ENCODE measurements at places on chromosomes 3 and 15.

DNA sequence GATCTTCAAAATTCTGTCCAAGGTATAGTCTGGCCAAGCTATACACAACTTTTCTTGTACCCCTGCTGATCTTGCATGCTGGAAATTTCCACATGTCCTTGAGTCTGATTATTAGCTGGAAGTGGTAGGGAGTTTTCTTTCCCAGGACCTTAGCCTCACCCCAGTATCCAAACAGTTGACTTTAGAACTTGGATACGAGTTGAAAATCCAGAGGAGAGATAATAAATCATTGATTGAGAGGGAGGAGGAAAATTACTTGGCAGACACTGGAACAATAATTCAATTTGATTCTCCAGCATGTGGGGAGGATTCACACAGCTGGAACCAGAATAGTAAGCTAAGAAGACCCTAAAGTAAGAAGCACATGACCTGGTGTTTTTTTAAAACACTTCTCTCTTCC is 116.4 kb downstream of the IL5RA start:
- DNase-seq, result no peak

GRCh38 chr3:82078246-82078645 is 316.8 kb upstream of the GBE1 start:
- DNase-seq, result no peak

DNA sequence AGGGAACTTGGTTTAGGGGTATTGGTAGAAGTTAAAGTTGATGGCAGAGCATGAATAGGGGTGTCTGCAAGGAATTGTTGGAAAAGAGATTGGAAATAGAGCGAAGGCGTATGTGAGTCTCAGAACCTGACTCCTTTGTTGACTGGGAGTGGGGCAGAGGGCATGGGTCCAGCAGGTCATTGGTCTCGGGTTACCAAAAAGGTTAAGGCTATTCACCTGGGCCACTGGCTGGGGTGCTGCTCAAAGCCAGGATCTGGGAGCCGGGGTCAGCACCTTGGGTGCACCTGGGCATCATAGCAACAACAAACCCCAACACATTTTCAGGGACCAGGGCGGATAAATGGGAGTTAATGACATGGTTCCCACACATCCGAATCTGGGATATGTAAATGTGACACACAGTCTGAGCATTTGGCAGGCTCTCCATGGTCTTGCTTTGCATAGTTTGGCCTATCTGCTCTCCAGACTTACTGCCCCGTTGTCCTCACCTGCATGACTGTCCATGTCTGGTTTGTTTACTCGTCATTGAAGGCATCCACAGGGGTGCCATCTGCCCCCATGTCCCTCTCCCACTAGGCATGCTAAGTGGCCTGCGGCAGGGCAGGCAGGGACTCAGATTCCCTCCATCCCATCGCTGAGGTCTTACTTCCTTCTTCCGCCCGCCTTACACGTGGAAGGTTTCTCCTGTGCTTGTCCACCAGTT is 10.1 kb downstream of the KLF13 start:
- no peak for DNase-seq

GRCh38 chr3:151770956-151771355 is 37.2 kb downstream of the AADACL2 start:
- DNase-seq, result peak; percentile 3

DNA sequence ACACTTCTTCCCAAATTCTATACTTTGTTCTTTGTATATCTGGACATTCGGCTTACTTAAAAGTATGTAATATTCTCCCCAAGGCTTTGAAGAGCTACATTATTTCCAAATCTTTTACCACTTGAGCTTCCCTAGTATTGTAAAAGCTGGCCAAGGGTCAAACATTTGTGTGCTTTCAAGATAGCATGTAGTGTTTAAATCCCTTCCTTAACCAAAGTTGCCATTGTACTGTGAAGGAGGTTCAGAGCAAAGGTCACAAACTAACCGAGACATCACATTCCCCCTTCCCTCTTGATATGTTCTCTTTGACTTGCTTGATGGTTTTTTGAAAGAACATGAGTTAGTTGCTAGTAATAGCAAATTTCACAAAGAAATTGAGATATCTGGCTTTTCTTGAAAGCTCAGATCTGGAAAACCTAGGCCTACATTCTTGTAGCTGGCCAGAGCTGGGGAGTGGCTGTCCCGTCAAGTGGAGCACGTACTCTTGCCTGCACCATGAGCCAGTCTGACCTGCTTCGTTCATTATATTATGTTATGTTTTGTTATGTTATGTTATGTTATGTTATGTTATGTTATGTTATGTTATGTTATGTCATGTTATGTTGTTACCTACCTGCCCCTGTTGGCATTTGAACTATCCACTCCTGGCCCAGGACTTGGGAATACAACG is 60.2 kb downstream of the FILIP1L start:
- no peak for DNase-seq

GRCh38 chr3:192715126-192715525 is 12.2 kb downstream of the FGF12 start:
- DNase-seq, result no peak

GRCh38 chr15:69663441-69663840 is 210.8 kb downstream of the RPLP1 start:
- DNase-seq, result no peak

DNA sequence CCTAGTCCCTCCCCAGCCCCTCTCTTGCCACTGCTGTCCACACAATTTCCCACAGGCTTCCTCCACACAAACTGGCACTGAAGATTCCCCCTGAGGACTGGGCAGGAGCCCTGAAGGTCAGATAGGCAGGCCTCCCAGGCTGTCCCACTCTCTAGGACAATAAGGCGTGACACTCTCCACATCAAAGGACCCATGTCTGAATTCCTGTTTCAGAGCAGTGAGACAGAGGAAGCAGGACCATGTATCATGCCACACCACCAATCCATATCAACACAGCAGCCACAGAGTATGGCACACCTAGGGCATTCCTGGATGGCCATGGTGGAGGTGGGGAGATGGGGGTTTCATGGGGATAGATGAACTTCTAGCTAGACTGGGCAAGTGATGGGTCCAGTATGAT is 13.8 kb upstream of the CCR1 start:
- DNase-seq, result no peak

GRCh38 chr15:95912280-95912625 is 418.2 kb upstream of the NR2F2 start:
- no peak for DNase-seq

DNA sequence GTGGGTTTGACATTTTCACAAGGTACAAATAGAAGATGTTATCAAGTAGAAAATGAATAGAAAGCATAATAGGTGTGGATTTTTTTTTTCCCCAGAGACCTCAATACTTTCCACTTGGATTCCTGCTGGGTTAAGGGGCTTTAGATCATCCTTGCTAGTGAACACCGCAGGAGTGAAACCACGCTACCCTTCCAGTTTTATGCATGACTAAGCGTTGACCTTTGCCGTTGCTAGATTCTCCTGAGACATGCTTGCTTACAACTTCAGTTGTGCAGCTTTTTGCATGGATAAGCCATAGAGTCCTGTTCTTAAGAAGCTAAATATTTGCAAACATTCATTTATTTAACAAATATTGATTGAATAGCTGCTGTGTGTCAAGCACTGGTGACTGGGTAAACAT is 299.7 kb upstream of the LMCD1 start:
- DNase-seq, result peak; percentile 43

- DNase-seq, result no peak
These were observed 243.6 kb upstream of the MDFIC2 start for GRCh38 chr3:70556056-70556455.

GRCh38 chr3:124385996-124386395 is 344.3 kb upstream of the UMPS start:
- DNase-seq, result peak; percentile 80

DNA sequence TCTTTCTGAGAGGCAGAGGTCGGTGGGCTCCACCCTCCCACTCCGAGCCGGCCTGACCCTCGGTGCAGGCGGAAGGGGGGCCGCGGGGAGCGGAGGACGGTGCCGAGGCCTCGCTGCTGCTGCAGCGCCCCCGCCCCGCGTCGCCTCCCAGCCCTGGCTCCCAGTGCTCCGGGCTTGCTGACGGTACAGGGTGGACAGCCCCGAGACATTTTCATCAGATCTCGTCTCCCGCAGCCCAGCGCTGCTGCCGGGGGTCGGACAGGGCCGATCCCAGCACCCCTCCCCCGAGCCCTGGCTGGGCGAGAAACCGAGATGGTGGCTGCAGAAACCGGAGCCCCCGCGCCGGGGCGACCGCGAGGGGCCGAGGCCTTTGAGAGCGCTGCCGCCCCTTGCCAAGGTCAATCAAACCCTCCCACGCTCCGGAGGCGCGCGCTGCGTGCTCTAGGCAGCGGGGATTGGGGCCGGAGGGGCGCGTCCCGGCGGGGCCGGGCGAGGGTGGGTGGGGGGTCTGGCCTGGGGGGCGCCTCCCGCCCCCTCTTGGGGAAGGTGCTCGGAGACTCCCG is 42.5 kb downstream of the EPHB3 start:
- DNase-seq, result no peak

- DNase-seq, result no peak
These were observed 1.1 kb downstream of the MCF2L2 start for GRCh38 chr3:183427196-183427875.

- DNase-seq, result peak; percentile 23
These were observed 141.3 kb downstream of the ADAM10 start for GRCh38 chr15:58608129-58608590.

GRCh38 chr15:52259503-52259902 is 36.1 kb downstream of the MYO5C start:
- no peak for DNase-seq

DNA sequence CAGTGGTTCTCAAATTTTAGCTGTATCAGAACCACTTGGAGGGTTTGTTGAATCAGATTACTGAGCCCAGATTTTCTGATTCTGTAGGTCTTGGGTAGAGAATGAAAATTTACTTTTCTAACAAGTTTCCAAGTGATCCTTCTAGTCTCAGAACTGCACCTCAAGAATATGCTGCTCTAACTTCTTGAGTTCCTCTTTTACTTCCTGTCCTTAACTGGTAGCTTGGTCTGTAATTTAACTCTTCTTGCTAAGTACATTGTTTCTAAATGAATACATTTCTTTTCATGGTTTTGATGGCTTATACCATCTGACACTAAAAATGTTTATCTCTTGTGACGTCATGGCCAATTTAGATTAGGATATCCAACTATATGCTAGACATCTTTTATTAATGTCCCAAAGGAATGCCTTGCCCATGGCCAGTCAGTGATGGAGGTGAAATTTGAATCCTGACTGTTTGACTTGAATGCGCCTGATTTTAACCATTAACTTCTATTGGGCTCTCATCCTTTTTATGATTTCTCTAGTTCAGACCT is 262.6 kb upstream of the NAALADL2 start:
- no peak for DNase-seq

DNA sequence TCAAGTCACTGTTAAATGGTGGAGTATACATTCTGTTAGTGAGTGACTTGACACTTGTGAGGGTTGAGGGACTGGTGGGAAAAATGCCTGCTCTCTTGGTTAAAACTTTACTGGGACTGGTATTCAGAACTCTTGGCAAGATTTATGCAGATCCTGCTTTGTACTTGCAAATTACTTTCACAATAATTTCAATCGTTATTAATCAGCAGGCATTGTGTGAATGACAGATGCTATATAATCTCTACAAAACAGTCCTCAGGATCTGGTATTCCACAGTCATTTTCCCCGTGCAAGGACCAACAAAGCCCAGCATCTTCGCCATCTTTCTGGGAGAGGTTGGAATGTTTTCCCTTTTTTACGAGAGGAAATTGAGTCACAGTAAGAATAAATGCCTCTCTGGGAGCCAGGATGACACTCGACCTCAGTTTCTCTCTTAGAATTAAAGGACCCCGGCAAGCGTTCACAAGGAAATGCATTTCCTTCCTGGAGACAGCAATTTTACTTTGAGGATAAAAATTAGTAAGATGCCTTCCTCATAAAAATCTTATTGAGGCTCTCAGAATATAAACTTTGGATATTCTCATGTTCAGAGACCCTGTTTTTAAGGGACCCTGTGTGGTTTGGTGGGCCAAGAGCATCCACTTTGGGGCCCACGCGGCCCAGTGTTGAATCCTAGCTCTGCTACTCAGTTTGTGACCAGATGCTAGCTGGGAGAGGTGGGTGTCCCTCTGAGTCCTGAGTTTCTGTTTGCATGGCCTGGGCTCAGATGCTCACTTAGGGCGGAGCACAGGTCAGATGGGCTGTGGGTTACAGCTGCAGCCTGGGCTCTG is 45.3 kb upstream of the PLCL2 start:
- no peak for DNase-seq

GRCh38 chr3:14125193-14126016 is 553 bp downstream of the TMEM43 start:
- peak; percentile 93 for DNase-seq

GRCh38 chr15:92619145-92620101 is 36.2 kb downstream of the FAM174B start:
- peak; percentile 86 for DNase-seq

DNA sequence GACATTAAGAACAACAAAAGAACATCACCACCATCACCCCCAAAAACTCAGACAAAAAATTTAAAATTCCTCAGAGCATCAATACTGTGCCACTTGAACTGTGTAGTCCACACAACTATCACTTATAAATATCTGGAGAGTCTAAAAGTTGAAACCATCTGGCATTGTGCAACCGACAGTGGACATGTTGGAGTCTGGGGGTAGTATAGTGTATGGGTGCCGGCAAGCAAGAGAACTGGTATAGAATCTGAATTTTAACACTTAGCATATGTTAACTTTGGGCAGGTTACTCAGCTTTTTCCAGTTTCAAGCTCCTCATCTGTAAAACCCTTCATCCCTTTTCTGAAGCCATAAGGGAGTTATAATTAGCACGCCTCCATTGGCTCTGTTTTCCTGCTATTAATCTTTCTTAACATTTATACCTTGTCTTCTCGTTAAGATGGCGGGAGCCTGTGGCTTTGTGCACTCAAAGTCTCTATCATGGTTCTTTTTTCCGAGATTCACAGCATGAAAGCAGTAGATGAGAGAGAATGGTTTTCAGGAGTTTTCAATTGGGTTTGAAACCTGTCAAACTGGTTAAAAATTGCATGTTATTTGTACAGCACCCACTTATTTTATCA is 255.7 kb upstream of the TBL1XR1 start:
- no peak for DNase-seq

DNA sequence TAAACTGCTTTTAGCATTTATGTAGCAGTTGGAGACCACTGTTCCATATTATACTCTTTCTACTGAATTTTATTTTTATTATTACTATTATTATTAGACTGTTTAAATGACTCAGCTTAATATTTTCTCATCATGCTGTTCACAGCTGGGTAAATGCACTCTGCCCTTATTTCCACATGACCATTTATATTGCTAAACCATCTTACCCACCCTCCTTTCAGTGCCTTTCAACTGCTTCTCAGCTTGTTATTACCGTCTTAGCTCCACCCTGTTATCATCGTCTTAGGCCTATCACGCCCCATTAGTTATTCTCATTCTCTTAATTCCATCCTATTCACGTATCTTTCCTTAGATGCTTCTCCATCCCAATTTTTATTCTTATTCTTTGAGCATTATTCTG is 212.6 kb downstream of the GAP43 start:
- DNase-seq, result no peak

DNA sequence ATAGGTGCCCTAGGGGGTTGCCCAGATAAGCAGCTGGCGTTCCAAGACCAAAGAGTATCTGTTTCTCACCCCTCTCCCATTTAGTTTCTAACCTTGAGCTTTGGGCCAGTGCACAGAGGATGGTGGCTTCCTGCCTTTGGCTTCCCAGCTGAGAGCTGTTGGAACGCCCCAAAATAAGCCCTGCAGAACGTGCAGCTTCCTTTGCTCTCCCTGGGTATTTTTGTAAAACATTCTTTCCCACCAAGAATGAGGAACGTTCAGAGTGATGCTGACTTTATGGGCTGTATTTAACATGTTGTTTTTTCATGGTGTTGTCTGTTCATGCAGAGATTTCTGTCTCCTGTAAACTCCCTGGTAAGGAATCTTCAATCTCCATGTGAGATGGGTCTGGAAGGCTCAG is 63.8 kb downstream of the LPP start:
- DNase-seq, result peak; percentile 23

GRCh38 chr3:125043599-125044151 is 12.1 kb downstream of the HEG1 start:
- DNase-seq, result no peak

- DNase-seq, result no peak
These were observed 161.9 kb upstream of the UBE3A start for GRCh38 chr15:25600751-25601150.

All from umbilical cord (tissue), 2 donors.